ENCODE measurements at places on chromosomes 7 and 10.

DNA sequence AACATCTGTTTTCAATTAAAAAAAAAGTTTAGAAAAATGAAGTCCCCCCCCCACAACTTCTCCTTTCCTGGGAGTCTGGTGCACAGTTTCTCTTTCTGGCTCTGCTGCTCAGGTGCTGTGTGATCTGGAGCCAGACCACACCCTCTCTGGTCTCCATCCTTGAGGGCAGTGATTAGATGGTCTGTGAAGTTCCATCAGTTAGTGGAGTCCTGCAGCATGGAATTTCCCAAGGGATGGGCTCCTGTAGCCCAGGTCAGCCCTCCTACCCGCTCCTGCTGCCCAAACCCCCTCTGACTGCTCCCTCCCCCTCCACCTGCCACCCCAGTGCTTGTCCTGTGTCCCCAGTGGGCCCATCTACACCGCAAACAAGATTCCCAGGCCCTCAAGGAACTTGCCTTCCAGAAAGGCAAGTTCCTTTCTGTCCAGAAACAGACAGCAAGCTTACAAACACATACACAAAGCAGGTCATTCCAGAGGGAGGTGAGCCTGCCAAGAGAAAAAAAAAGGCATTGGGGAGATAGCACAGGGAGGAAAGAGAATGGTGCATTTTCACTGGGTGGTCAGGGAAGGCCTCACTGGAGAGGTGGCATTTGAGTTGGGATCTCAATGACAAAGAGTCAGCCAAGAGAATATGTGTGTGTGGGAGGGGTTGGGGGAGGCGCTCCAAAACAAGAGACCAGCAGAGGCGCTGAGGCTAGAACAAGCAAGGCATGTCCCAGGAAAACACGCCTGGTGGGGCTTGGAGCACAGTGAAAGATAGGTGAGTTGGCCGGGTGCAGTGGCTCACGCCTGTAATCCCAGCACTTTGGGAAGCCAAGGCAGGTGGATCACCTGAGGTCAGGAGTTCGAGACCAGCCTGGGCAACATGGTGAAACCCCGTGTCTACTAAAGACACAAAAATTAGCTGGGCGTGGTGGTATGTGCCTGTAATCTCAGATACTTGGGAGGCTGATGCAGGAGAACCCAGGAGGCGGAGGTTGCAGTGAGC is 49.5 kb upstream of the SLC29A3 start:
- DNase-seq = no peak

- DNase-seq = no peak
Observed at GRCh38 chr10:22606164-22606614, 108.2 kb downstream of the PIP4K2A start.

DNA sequence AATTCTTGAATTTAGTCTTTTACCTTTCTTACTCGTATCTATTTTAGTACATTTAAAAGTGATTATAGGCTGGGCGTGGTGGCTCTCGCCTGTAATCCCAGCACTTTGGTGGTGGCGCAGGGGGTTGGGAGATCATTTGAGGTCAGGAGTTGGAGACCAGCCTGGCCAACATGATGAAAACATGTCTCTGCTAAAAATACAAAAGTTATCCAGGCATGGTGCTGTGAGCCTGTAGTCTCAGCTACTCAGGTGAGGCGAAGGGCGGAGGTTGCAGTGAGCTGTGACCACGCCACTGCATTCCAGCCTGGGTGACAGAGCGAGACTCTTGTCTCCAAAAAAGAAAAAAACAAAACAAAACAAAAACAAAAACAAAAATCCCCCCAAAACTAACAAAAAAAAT is 12.2 kb downstream of the PRKCQ start:
- no peak for DNase-seq

DNA sequence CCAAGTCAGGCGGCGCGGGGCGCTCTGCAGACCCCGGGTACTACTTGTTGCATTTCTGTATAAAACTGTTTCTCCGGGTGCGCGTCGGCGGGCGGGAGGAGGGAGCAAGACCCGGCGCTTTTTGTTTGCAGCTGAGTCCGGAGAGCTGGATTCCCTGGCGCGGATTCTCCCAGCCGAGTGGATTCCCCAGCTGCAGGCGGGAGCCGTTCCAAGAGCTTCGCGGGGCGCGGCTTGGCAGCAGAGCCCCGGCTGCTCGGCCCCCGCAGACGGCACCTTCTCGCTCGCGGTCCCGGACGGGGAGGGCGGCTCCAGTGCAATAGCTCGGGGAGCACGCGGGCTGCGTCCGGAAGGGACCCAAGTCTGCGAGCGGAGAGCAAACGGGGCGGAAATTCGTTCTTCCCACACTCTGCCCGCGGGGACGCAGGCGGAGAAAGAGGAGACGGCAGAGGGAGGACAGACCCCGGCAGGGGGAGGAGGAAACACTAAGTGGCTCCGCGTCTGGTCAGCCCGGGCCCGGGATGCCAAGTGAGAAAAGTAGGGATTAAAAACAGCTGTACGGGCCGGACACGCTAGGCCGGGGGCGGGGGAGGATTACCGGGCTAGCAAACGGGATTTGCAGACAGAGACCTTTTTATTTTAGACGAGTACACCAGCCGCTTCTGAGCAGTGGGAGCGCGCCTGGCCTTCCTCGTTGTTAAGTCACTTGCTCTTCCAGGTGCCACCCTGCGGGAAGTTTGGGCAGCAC is at the start of gene TRIL:
Gene TRIL, minus strand, starts transcription at position 96 of the 745 bp plus-strand sequence. CDS start 284 bp downstream, outside the sequence.
- no peak for DNase-seq

- DNase-seq = no peak
Observed at GRCh38 chr10:97873569-97873968, 23.9 kb downstream of the GOLGA7B start.

DNA sequence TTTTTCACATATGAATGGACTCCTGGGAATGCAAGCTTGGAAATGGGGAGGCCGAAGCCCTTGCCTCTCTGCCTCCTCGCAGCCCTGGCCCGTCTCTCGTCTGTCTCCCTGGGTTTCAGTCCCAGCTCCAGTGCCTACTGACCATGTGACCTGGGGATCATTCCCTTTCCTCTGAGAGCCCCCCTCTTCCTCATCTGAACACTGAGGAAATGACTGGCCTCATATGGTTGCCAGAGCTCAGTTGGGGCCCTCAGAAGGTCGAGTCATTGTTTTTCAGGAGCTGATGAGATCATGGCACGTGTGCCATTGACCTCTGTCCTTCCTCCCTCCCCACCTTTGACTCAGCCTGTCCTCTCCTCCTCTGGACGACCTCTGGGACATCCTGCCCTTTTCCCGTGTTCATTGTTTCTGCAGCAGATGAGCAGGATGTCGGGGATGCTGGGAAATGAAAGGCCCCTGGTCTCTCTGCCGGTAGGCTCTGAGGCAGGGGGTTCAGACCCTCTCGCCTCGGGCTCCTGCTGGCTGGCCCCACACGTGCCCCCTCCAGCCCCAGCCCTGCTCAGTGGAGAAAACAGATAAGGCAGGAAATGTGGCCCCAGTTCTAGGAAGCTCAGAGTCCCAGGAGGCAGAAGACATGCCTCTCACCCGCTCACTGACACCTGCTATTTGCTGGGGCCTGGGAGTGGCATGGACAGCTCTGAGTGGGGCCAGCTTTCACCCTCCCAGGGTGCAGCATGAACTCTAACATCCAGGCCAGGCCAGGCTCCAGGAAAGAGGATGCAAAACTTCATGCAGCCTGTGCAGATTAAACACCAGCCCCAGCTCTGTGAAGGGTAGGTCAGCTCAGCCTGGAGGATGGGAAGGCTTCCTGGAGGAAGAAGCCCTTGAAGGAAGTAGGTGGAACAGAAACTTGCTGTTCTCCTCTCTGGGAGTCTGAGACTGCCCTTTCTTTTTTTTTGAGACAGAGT is 8.3 kb upstream of the PPP1R35 start:
- no peak for DNase-seq

DNA sequence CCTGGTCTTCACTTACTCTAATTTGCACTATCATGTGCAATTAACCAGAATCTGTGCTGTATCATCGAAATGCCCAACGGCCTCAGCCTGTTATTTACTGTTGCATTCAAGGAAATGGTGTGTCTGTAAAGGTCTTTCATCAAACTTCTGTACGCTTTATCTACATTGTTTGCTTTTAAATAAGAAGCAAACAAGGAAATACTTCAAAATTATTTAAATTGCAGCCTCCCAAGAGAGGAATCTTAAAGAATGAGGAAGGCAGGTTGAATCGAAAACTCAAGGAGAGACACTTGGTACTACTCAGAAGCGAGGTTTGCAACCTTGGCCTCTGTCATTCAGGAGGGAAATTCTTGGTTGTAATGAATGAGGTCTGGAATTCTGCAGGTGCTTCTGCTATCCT is 40.7 kb downstream of the MGAM start:
- no peak for DNase-seq

DNA sequence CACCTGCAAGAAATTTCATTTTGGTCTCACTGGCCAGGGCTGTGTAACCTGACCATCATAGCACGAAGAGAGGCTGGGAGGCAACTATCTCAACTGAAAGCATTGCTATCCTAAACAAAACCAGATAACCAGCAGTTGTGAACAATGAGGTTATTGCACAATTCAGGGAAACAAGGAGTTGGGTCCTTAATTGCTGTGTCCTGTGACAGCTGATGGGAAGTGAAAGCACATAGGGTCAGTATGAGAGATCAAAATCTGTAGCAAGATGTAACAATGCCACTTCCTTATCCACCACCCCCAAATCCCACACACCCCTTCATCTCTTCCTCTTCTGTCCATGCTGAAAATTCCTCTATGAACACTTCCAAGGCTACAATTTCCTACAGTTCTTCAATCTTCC is 80.2 kb downstream of the HTR7 start:
- no peak for DNase-seq
